ENCODE measurements at places on chromosomes 11 and 22. TPM values are rescaled to one million over a fixed set of nuclear protein-coding genes. Genes with fewer than 3 reads are reported as not detected.

- no peak for DNase-seq
Measured at GRCh38 chr22:36580846-36581245, 51.9 kb upstream of the EIF3D start.

DNA sequence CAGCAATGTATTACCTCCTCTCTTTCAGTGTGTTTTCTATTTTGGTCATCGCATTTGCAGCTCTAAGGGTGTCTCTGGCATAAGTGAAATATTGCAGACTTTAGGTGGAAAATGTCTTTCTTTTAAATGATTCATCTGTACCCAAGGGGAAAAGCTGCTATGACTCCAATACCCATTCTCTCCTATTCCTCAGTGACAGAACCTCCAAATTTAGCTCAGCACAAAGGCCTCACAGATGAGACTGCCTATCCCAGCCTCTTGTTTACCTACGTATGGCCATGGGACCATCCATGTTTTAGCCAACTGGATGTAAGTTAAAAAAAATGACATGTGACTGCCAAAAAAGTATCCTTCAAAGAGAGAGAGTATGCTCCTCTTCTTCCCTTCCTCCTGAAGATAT is 7.9 kb downstream of the MTMR2 start:
- no peak for DNase-seq

- DNase-seq = no peak
Measured at GRCh38 chr11:118227865-118228785, 3.3 kb upstream of the JAML start.

DNA sequence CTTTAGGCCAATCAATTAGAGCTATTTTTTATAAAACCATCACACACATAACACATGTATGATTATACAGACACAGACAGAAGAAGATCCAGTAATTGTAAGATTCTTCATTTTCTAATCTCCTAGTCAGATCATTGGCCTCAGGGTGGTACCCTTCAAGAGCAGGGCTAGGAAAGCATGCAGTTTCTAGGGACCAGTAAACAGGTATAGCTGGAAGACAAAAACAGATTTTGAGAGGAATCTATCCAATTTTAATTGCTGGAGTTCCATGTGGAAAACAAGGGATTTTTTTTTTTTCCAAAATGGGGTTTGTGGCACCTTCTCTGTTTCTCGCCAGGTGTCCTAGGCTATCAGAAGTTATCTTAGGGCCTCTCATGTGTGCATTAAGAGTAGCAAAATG is 29.6 kb downstream of the METTL15 start:
- DNase-seq = no peak

TSPAN18 gene
- total RNA-seq = 0.96 TPM

FERMT3 gene
- total RNA-seq = 25.9 TPM

GRCh38 chr22:21051145-21051830 is 5.5 kb downstream of the LRRC74B start:
- no peak for DNase-seq

FDXACB1 gene
- total RNA-seq = 4.7 TPM

DNA sequence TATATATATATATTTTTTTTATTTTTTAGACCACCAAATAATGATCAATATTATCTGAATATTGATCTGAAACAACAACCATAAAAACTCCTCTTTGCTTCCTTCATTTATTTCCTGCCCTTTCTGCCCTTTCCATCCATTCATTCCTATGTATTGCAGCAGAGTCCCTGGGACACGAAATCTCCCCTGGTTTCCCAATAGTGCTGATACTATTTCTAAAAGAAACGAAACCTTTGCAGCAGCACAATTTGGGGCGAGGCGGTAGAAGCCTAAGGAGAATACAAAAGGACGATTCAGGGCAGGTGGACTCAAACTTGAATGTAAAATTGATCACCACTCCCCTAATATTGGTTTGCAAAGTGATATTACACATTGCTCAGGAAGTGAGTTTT is 16.9 kb upstream of the AMOTL1 start:
- DNase-seq = no peak

ALX4 gene
- total RNA-seq = not detected

GRCh38 chr11:114282488-114282887 is 13.7 kb upstream of the NNMT start:
- no peak for DNase-seq

GRCh38 chr11:9455722-9456121 is 5.1 kb upstream of the ZNF143 start:
- no peak for DNase-seq

DNA sequence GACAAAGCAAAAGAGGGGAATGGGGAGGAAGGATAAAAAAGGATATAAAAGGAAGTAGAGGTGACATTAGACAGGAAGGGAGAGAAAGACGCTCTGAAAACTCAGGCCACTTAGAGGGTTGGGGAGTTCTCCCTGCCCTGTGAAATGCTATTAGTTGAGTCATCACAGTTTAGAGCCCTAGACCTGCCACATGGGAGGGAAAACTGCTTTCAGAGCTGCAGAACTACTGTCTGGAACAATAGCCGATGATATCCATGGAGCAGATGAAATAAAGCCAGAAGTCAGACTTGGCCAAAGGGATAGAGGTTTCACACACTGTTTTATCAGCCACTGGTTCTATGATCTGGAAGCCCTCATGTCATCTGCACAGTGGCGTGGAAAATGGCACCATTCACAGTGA is 157.9 kb downstream of the NCAM1 start:
- DNase-seq = peak; percentile 84

DNA sequence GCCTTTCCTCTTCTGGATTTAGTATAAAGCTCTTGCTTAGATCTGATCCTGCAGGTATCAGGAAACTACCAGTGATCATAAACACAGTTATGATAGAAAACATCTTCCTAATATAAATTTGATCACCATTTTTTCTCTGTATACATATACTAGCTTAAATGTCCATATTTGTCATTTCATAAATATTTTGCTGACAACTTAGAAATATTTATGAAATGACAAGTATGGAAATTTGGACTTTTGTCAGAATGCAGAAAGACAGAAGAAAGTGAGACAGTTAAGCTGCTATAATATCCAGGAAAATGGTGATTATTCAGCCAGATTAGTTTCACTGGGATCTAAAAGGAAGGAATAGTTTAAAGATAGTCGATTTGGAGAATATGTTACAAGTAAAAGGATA is 22.8 kb upstream of the TRIM21 start:
- no peak for DNase-seq

DNA sequence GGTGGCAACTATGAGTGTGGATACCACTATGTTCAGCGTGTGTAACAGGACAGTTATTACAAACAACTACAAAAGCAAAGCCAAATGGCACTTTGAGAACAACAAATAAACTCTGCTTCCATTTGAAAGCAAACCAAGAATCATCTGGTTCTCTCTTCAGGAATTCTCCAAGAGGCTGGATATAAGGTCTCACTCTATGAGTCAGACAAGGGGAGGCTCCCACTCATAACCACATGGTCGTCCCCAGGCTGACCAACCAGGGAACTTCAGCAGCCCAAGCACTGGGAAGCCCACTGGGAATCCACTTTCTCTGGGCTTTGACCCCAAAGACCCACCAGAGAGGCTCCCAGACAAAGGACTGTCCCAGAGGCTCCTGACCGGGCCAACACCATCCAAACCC is 35.3 kb downstream of the DGCR2 start:
- peak; percentile 47 for DNase-seq

GRCh38 chr22:19503869-19504268 is 20.3 kb downstream of the CLDN5 start:
- no peak for DNase-seq

CHADL gene
- 0.29 TPM for total RNA-seq

DNA sequence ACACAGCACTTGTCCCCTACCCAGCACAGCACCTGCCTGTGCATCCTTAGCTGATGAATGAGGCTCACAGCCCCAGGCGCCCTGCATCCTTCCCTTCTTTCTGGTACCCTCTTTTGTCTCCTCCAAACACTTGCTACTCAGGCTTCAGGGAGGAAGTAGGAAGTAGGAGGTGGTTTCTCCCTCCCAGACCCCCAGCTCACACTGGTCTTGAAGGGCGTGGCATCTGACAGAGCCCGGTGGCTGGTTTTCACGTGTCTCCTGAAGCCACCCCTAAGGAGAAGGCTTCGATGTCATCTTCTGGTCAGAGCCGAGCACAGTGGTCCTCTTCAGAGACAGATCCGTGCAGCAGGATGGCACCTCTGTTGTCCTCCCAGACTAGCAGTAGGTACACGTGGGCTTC is 109.8 kb downstream of the PTPRJ start:
- DNase-seq = no peak

All from RPMI7951 (cell line).